Naive B cell (primary cell): ENCODE measurements at places on chromosomes 5 and 9.

GRCh38 chr9:132827366-132827765, 50.7 kb downstream of the AK8 start:
- H3K4me1 ChIP-seq, result no peaks in the 10 kb centered on the region
- no peak overlapping the region for H3K27ac ChIP-seq
- H3K4me3 ChIP-seq, result no peak overlapping the region
- no peaks in the 10 kb centered on the region for H3K36me3 ChIP-seq
- no peaks in the 10 kb centered on the region for H3K27me3 ChIP-seq

DNA sequence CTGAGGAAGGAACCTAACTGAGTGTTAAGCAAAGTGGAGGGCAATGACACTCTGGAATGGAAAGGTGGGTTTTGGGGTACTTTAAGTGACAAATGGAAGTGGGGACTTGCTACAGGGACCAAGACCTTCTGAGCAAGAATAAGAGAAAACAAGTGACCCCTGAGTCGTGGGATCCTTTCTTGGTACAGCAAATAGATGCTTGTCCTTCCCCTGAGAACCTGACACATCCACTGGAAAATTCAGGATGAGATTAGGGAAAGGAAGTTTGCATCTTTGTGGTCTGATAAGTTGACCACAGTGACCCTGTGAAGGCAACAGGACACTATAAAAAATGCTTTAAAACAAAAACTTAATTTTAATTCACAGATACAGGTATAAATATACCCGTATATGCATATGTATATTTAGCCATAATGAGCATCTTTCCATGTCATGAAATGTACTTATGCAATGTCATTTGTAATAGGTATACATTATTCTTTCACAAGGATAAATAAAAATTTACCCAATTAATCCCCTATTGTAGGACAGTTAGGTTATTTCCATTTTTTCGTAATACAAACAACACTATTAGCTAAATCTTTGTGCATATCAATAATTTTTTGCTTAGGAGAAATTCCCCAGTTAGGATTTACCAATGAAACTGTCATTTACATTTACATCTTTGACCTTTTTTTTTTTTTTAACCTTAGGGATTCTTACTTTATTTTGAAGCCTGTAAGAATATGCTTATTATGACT, 2.0 kb upstream of the IRF1 start:
- no peaks in the 10 kb centered on the region for H3K27me3 ChIP-seq
- peaks cover 6% of the 10 kb centered on the region for H3K36me3 ChIP-seq
- peak overlapping the region; percentile 90 for H3K4me3 ChIP-seq
- H3K4me1 ChIP-seq, result peaks cover 63% of the 10 kb centered on the region
- H3K27ac ChIP-seq, result peak overlapping the region; percentile 99

- H3K4me3 ChIP-seq, result no peak overlapping the region
- no peak for DNase-seq
- peaks cover 40% of the 10 kb centered on the region for H3K27me3 ChIP-seq
Measured at GRCh38 chr5:90549729-90550275, 8.8 kb upstream of the ADGRV1 start.

DNA sequence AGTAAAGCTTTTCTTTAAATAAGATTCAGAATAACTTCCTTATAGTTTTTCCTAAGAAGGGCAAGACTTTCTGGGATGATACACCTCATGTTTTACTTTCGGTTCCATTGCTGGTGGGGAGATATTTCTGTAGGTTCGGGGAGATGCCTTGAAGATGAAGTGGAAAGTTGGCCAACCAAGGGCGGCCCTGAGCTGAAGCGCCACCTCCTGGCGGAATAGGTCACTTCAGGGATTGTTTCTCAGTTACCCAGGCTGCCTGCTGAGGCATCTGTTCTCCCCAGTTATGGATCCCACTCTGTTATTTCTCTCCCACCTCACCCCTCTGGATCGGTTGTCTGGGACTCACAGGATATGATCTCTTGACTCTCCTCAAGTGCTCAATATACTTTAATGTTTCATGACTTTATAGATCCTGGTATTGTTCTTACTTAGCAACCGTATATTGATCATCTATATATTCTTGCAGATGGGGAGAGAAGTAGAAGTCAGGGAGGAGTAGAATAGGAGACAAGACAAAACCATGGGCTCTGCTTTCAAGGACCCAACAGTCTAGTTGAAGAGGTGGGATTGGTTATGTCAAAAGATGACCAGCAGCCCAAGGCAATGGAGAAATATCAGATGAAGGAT, 23.4 kb downstream of the MEGF10 start:
- no peak overlapping the region for H3K4me3 ChIP-seq
- H3K27ac ChIP-seq, result no peak overlapping the region
- peaks cover 23% of the 10 kb centered on the region for H3K27me3 ChIP-seq
- H3K36me3 ChIP-seq, result no peaks in the 10 kb centered on the region

DNA sequence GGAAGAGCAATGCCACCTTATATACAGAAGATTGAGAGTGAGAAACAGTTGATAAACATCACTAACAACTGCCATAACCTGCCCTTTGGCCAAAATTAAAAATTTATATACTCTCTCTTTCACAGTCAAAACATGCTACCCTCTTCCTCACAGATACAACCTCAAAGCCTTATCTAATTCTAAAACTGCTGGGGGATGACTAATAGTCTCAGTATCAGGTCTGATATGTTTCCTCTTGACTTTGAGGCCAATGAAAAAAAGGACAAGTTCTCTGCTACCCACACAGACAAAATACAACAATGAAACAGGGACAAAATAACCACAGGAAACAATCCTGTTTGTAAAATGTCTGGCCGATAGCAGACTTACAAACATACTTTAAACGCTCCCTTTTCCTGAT, 485.6 kb upstream of the NUDT12 start:
- no peaks in the 10 kb centered on the region for H3K27me3 ChIP-seq
- H3K27ac ChIP-seq, result no peak overlapping the region
- DNase-seq, result no peak
- no peaks in the 10 kb centered on the region for H3K4me1 ChIP-seq
- H3K4me3 ChIP-seq, result no peak overlapping the region

DNA sequence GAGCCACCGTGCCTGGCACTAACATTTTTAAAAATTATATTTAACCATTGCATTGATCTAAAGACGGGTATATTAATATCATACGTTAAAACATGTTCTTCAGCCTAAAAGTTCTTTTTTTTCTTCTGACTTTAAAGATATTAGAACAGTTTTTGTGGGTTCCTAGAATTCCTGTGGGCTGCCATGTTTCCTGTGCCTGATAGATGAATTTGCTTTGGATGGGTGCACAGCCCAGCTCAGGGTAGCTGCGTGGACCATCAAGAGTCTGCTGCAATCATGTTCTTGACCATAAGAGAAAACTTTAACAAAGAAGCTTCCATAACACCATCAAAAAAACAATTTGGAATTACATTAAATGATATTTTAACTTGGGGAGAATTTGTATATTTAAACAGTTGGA, 2.4 kb upstream of the LAMC3 start:
- no peaks in the 10 kb centered on the region for H3K36me3 ChIP-seq
- H3K4me3 ChIP-seq, result no peak overlapping the region
- H3K27me3 ChIP-seq, result peaks cover 26% of the 10 kb centered on the region
- no peak overlapping the region for H3K27ac ChIP-seq

DNA sequence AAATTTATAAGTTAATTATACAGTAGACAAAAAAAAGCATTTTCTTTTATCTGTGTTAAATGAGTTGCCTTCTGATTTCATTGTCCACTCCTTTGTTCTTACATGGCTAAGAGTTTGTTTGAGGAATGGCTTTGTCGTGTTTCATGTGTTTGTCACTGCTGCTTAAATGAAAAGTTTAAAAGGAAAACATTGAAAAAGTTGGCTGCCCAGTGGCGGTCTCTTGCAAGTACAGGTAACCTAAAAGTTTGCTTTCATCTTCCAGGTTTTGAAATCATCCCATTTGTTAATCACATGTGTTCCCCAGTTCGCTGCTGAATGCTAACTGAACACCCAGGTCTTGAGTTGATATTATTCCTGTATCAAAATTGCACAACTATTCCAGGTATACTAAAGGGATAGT, 33.9 kb downstream of the EGFLAM start:
- no peak overlapping the region for H3K4me3 ChIP-seq
- DNase-seq, result no peak
- H3K27ac ChIP-seq, result no peak overlapping the region
- H3K27me3 ChIP-seq, result peaks cover 4% of the 10 kb centered on the region
- H3K36me3 ChIP-seq, result no peaks in the 10 kb centered on the region

DNA sequence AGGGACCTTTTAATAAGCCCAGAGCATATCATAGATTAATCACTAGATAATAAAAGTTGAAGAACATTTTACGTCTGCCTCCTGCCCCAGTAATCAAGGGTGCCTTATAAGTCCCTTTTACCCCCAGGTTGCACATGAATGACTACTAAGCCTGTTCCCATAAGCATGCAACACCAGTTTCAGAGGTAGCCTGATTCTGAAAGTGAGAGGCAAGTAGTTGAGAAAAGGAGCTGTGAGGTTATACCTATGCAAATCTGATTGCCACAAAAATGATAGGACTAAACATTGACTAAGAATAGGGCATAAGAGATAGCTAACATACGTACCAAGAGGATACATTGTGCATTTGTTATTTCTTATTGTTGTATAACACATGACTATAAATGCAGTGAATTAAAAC, 681.9 kb downstream of the ISL1 start:
- H3K4me1 ChIP-seq, result no peaks in the 10 kb centered on the region
- H3K27ac ChIP-seq, result no peak overlapping the region
- H3K27me3 ChIP-seq, result no peaks in the 10 kb centered on the region
- no peak for DNase-seq
